ENCODE measurements at places on chromosomes 5 and 9.
A peak's percentile ranks its signal among the peaks of the same experiment; 100 is the strongest.

DNA sequence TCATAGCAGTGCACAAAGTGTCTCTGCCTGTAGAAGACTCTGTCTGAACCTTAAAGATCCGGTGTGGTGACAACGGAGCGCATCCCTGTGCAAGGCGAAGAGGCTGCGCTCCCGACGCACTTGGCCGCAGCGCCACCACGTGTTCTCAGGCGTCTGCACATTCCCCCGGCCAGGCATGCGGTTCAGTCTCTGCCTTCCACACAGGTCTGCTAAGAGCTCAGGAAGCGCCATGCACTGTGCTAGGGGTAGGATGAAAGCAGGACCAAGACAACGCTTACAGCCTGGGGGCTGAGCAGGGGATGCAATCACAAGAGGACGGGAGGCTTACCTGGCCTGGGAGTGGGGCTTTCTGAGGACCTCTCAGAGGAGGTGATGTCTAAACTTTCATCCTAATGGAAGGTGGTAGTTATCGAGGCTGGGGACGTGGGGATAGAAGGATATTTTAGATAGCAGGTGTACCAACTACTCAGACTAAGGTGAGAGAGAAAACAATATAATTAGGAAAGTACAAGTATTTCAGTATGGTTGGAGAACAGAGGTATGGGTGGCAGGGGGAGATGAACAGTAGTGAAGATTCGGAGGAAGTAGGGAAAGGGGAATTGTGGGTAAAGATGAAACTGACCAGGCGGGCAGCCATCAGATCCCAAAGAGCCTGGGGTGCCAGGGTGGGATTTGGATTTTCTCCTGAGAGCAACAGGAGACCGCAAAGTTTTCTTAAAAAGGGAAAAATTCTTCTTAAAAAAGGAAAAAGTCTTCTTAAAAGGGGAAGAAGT, 13.3 kb downstream of the CAPSL start:
- peak; percentile 95 for DNase-seq

DNA sequence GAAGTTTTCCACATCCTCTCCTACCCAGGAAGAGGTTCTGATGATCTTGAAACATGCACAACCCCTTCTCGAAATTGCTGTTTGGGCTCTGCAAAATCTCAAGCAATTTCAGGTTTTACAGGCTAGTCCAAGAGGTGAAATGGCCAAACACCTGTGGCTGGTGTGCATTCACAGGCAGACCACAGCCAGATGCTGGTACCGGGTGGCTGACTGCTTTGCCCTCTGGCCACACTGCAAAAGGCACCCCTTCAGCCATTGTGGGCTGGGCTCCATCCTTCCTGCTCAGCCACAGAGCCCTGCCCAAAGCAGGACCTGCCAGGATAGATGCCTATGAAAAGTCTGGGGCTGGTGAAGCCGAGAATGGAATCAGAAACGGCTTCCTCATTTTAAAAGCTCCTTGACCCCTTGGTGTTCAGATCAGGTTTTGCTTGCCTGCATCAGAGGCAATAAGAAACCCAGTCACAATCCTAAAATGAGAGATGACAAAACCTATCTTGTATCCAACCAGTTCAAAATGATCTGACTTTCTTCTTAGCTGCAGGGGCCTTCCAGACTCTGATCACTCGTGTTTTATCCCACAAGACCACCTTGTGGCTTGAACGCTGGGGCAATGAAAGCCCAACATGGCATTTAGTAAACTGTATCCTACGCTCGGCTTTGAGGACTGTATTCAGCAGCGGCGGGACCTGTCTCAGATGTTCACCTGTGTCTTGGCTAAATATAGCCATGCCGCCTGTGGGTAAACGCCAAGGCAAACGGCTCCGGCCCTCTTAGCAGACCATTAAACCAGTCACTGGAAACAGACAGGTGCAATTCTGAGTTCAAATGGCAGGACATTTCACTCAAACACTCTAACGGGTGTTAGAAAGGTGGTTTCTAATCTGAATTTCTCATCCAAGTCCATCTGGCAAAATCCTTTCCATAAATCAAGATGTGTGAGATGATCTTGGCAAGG, 49.6 kb downstream of the EPB41L4B start:
- DNase-seq: no peak

DNA sequence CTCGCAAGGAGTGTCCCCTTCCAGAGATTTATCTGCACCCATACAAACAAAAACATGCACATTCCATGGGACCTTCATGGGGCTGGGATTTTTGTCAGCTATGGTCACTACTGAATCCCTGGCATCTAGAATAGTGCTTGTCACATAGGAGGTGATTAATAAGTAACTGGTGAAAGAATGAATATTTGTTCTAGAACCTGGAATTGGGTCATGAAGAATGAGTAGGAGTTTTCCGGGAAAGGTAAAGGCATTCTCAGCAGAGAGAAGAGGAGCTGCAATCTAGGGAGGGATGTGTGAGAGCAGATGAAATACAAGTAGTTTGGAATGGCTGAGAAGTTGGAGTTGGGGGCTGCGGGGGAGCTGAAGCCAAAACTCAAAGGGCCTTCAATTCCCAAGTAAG, 2.8 kb upstream of the LMAN2 start:
- DNase-seq: no peak

DNA sequence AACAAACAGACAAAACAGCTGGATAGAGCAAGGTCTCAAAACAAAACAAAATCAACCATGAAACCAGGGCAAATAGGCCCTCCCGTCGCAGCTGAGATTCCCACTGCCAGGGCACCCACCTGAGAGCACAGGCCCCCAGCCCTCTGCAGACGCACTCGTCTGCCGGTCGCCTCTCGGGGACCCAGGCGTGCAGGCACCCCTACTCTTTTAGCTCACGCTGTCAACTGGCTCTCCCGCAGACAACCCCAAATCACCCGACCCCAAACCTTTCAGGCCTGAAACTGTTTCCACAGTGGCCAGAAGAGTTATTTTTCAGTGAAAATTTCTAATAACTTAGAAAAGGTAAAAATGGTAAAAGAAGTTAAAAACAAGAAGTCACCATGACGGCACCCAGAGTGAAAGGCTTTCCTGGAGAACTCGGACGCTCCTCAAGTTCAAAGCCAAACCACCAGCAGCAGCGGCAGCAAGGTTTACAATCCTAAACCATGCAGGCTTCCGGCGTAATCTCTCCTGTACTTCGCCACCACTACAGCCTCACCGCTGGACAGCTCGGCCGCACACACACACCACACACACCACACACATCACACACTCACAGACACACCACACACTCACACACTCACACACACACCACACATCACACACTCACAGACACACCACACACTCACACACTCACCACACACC, 1.9 kb upstream of the UBE2QL1 start:
- DNase-seq: no peak

DNA sequence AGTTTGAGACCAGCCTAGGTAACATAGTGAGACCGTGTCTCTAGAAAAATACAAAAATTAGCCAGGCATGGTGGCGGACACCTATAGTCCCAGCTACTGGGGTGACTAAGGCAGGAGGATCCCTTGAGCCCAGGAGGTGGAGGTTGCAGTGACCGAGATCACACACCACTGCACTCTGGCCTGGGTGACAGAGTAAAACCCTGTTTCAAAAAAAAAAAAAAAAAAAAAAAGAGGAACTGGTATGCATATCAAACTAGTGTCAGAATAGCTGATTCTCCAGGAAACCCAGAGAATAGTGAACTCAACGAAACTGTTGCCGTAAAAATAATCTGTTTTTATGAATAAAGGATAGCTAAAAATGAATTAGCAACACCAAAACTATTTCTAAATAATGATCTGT, 126.6 kb upstream of the BASP1 start:
- DNase-seq: no peak

GRCh38 chr5:127042593-127042992, 12.2 kb upstream of the MARCHF3 start:
- DNase-seq: no peak

DNA sequence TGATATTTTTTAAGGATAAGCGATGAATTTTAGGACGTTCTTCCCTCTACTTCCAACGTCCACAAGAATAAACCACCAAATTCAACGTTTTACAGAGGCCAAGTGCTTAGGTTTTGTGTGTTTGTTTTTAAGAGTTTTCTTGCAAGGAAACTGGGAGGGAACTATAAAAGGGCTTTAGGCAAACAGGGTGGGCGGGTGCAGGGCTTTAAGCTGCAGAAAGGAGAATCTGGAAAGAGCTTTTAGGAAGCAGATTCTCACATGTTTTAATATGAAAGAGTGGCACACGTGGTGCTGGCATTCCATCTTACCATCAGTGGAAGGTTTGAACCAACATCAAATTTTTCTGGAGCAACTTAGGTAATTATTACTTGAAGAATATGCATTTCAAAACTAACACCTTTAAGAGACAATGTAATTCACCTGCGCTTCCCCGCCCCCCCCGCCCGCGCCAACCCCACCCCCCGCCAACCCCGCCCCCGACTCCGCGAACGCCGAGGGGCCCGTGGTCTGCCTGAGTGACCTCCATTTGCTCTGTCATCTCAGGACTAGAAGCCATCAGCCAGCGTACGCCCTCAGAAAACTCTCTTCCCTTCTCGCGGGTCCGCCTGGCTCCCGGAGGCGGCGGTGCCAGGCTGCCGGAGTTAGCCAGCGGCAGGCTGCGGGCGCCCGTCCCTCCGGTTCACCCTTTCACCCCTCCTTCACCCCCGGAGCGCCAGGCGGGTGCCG, 911 bp upstream of the PIK3R1 start:
- no peak for DNase-seq

- DNase-seq: no peak
These were observed 58.1 kb downstream of the GOLPH3 start for GRCh38 chr5:32115985-32116384.
